ENCODE measurements at places on chromosomes 3 and 15. TPM values are rescaled to one million over a fixed set of nuclear protein-coding genes. Genes with fewer than 3 reads are reported as not detected.

The ONECUT1 gene
- not detected for total RNA-seq

The ATG3 gene
- 42.2 TPM for total RNA-seq

The ABI3BP gene
- 7.3 TPM for total RNA-seq

The C3orf22 gene
- not detected for total RNA-seq

The ZNF774 gene
- 1.3 TPM for total RNA-seq

The EBLN2 gene
- 0.78 TPM for total RNA-seq

The DUOXA2 gene
- total RNA-seq, result not detected

The ITGA11 gene
- total RNA-seq, result 54.2 TPM

The SLC22A14 gene
- total RNA-seq, result 0.18 TPM

The TMEM207 gene
- not detected for total RNA-seq

The TF gene
- total RNA-seq, result 0.12 TPM

The RTP4 gene
- 0.78 TPM for total RNA-seq

The AHSG gene
- total RNA-seq, result not detected

The MAP1A gene
- total RNA-seq, result 10.8 TPM

The ANKUB1 gene
- total RNA-seq, result not detected

The CCR4 gene
- 0.78 TPM for total RNA-seq

The PPCDC gene
- 22.5 TPM for total RNA-seq

The TTLL13 gene
- total RNA-seq, result not detected

The BCL2A1 gene
- total RNA-seq, result not detected

The SMCO1 gene
- total RNA-seq, result not detected

The PLA1A gene
- total RNA-seq, result 7.8 TPM

The HESX1 gene
- 1.0 TPM for total RNA-seq

The CLEC3B gene
- total RNA-seq, result not detected

The SLC38A3 gene
- not detected for total RNA-seq

The SAMMSON gene
- not detected for total RNA-seq

The CHST2 gene
- total RNA-seq, result 29.3 TPM

The WNT7A gene
- total RNA-seq, result 0.24 TPM

The BOC gene
- 4.2 TPM for total RNA-seq

The RARRES1 gene
- total RNA-seq, result 1.3 TPM

The NEK10 gene
- total RNA-seq, result 3.4 TPM

The ARHGAP31 gene
- total RNA-seq, result 53.9 TPM

The CLRN1 gene
- total RNA-seq, result not detected

The CNTN3 gene
- not detected for total RNA-seq

The IGF2BP2 gene
- 71.5 TPM for total RNA-seq

The NISCH gene
- 113 TPM for total RNA-seq

The SCG5 gene
- total RNA-seq, result 3.7 TPM

The CKMT1A gene
- not detected for total RNA-seq

The FGF7 gene
- total RNA-seq, result 0.64 TPM

The HAUS2 gene
- total RNA-seq, result 48.7 TPM

The WDR93 gene
- total RNA-seq, result not detected

The SPINT1 gene
- 8.0 TPM for total RNA-seq

The PLA2G4E gene
- total RNA-seq, result not detected

The ASB14 gene
- total RNA-seq, result not detected
